Glutamatergic neuron (in vitro differentiated cells): ENCODE measurements at places on chromosomes 6 and 20. TPM values are rescaled to one million over a fixed set of nuclear protein-coding genes. Genes with fewer than 3 reads are reported as not detected.

ME1 gene
- total RNA-seq, result 3.5 TPM

DNA sequence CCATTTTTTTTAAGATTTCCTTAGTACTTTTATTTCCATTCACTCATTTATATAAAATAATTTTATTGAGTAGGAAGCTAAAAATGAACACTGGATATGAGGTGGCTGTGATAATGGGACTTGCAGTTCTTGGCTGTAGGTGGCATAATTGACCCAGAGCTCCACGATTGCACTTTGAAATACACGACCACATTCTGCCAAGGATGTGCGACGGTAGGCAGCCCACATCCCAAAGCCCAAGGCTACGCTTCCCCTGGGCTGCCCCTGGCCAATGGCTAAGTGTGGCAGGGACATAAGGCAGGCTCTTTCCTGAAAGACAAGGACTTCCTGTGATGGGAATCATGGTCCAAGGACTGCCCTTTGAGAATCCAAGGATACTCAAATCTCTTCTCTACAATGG lies 43.7 kb upstream of the ADTRP start:
- peaks cover under 1% of the 10 kb centered on the region for H3K27me3 ChIP-seq
- no peak overlapping the region for H3K27ac ChIP-seq
- no peaks in the 10 kb centered on the region for H3K36me3 ChIP-seq
- H3K4me3 ChIP-seq, result no peak overlapping the region

DNA sequence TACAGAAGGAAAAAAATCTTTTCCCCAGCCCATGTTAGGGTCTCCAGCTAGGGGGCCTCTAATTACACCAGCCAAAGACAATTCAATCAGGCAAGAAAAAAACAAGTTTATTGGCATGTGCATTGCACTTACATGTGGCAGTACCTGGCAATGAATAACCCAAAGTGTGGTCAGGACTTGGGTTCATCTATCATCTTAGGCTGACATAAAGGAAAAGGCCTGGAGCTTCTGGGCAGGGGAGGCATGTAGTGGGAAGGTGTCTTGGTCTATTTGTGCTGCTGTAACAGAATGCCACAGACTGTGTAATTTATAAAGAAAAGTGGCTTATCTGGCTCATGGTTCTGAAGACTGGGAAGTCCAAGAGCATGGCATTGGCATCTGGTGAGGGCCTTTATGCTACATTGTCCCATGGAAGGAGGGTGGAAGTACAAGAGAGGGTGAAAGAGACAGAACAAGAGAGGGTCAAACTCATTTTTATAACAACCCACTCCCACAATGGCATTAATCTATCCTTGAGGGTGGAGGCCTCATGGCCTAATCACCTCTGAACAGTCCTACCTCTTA lies 4.4 kb upstream of the PYGB start:
- H3K4me3 ChIP-seq, result peak overlapping the region; percentile 57
- no peaks in the 10 kb centered on the region for H3K36me3 ChIP-seq
- no peak for DNase-seq
- H3K27ac ChIP-seq, result peak overlapping the region; percentile 98

DNA sequence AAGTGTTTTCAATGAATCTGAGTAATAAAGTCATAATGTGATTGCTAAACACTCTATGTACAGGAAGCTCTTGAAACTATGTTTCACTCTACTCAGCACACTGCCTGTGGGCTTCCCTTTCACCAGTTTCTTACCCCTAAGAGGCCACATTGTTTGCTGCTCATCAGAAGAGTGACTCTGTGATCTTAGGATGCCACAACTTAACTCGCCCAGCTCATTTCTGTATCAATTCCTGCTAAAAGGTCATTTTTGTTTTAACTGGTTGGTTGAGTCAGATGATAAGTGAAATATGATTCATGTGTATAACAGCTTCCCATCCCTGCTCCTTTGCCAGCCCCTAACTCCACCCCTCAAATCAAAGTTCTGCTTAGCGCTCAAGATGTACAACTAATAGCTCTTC lies 9.8 kb upstream of the NDUFAF4 start:
- H3K27ac ChIP-seq, result no peak overlapping the region
- no peaks in the 10 kb centered on the region for H3K36me3 ChIP-seq
- H3K4me1 ChIP-seq, result no peaks in the 10 kb centered on the region
- H3K27me3 ChIP-seq, result no peaks in the 10 kb centered on the region
- DNase-seq, result no peak

DNA sequence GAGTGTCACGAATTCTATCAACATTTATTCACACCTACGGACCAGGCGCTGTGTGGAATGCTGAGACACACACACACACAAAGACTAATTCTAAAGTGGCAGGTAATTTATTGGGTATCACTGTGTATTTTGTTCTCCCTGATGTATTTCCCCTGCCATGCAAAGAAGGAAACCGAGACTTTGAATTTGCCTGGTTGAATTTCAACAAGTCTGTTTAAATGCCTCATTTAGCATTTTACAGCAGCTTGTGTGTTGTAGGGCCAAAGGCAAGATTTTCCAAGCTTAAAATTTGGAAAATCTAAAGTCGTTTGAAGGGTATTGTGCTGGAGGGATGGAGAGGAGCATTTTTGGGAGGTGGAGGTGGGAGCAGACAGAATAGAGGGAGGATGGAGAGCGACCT lies 274.4 kb upstream of the ZFP64 start:
- H3K27me3 ChIP-seq, result peaks cover 4% of the 10 kb centered on the region
- H3K4me1 ChIP-seq, result peaks cover 6% of the 10 kb centered on the region
- H3K36me3 ChIP-seq, result peaks cover 8% of the 10 kb centered on the region
- no peak for DNase-seq
